Posterior vena cava (tissue), 2 donors: ENCODE measurements at places on chromosomes 7 and 10. TPM values are rescaled to one million over a fixed set of nuclear protein-coding genes. Genes with fewer than 3 reads are reported as not detected.

Gene AKR1B1
- 67.0 TPM for total RNA-seq

Gene UPK3B
- total RNA-seq, result 0.37 TPM

Gene CYP3A7
- total RNA-seq, result not detected

Gene MYO1G
- 6.3 TPM for total RNA-seq

Gene CTTNBP2
- 7.9 TPM for total RNA-seq

Gene NET1
- total RNA-seq, result 113 TPM

Gene ERVW-1
- total RNA-seq, result not detected

- no peak for DNase-seq
These were observed 1.1 kb downstream of the ZNF777 start for GRCh38 chr7:149459540-149460452.

- DNase-seq, result no peak
These were observed 305.3 kb upstream of the MKI67 start for GRCh38 chr10:128431506-128431905.

- DNase-seq, result no peak
These were observed 355.3 kb downstream of the PRPF18 start for GRCh38 chr10:13942035-13942434.

- no peak for DNase-seq
These were observed 23.9 kb downstream of the HECTD2 start for GRCh38 chr10:91434041-91434440.

DNA sequence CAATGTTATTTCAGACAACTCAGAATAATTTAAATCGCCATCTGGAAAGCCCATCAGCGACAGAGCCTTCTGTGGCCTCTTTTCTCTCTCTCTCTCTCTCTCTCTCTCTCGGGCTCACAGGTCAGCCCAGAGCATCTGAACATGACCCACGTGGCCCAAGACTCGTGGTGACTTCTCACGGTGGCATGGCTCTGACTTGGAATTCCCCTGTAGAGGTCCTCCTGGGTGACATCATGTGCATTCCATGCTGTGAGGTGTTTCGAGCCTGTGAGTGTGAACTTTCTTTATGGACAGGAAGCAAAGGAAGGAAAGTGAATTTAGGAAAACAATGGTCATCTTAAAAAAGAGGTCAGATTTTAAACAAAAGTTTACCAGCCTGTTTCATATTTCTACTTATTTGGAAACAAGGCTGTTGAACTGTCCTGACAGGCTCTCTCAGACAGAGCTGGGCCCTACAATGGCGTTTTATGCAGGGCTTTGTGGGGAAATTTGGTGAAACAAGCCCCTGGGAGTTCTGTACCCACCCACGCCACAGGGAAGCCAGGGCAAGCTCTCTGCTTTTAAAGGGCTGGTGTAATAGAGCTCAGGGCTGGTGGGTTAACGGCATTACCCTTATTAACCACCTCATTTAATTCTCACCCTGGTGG, 359.7 kb upstream of the ZNF32 start:
- peak; percentile 57 for DNase-seq

- no peak for DNase-seq
These were observed 341.5 kb downstream of the PHTF2 start for GRCh38 chr7:78140109-78140508.

DNA sequence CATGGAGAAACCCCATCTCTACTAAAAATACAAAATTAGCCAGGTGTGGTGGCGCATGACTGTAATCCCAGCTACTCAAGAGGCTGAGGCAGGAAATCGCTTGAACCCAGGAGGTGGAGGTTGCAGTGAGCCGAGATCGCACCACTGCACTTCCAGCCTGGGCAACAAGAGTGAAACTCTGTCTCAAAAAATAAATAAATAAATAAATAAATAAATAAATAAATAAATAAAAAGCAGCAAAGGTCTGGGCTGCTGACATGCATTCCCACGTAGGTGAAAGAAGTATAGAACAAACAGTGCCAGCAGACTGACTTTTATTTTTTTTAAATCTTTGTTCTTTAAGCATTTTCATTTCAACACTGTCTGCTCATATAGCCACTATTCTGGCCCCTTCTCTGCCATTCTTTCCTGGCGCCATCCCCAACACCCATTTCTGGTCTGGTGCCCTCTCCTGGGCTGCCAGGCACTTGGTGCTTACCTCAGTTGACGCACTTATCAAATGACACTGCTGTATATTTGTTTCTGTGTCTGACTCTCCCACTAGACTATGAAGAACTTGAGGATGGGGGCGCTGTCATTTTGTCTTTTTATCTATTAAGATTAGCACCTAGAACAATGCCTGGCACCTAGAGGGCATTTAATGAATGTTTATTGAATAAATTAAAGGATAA, 15.6 kb downstream of the FAM107B start:
- DNase-seq, result no peak

DNA sequence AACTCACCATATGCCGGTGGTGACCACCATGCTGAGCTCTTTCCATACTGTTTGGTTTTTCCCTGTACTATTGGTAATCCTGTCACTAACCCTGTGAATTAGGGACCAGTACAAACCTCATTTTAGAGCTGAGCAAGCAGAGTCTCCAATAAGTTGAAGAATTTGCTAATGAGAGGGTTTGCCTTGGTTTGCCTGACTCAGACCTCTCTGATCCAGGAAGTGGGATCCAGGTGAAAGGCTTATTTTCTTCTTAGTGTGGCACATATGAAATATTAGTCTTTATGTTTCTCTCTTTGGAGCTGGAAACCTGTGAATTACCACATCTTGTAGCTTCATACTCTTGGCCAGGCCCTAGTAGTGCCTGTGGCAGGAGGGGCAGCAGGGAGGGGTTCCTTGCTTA, 114.1 kb upstream of the IGFBP3 start:
- no peak for DNase-seq

DNA sequence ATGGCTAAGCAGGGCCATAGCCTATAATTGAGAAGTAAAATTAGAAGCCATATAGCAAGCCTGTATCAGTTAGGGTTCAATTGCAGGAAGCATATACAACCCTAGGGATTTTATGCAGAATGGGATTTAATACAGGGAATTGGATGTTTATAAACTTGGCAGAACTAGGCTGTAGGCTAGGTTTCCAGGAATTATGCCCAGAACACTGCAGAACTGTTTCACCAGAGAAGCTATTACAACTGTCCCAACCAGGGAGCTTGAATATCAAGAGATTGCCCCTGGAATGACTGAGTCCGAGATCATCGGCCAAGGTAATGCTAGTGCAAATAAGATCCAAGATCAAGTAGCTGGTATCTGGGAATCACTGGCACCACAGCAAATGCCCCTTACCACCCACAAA, 64.0 kb downstream of the PRR15 start:
- no peak for DNase-seq

- DNase-seq, result no peak
These were observed 35.5 kb downstream of the VOPP1 start for GRCh38 chr7:55536619-55537457.

- no peak for DNase-seq
These were observed 31.7 kb downstream of the DYNC1I1 start for GRCh38 chr7:95804052-95804451.

DNA sequence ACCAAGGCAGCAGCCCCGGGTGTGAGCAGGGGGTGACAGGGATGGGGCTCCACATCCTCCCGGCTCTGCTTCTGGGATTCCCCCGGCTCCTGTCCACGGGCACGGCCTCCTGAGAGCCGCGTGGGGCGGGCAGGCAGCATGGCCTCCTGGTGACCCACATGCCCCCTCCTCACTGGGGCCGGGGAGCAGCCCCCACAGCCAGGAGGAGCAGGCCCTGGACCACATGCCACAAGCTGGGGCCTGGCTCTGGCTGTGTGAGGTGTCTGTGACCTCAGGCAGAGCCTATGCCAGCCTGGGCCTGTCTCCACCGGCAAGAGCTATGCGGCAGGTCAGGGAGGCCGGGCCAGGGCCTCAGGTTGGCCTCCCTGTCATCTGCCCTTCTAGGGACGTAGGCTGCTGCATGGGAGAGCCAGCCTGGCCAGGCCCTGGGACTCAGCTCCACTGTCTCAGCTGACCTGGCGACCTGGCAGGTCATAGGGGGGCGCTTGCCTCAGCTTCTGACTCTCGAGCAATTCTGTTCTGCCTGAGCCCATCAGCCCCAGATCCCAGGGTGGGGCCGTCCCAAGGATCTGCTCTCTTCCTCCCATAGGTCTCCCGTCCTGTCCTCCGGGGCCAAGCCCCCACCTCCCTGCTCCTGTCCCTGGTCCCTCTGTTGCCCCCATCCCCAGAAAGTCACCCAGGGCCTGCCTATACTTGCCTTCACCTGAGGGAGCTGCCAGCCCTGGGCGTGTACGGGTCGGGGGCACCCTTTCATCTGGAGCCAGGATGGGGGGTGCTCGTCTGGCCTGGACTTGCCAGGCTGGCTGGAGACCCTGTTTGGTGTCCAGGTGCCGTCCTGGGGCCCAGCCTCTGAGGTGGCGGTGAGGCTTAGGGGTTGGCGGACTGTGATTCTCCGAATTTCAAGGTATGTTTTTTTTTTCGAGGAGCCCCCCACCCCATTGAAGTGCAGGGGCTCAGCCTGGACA, 3.9 kb upstream of the TMEM184A start:
- DNase-seq, result no peak

- DNase-seq, result no peak
These were observed 5.0 kb downstream of the EPHB6 start for GRCh38 chr7:142859829-142860228.
